ENCODE measurements at places on chromosomes 7 and 10.

- no peak for DNase-seq
Observed at GRCh38 chr7:94368371-94368791, 26.3 kb upstream of the COL1A2 start.

GRCh38 chr7:128871050-128871449 is 8.4 kb downstream of the ATP6V1F start:
- DNase-seq: no peak

- no peak for DNase-seq
Observed at GRCh38 chr10:96325719-96326373, 21.6 kb downstream of the DNTT start.

GRCh38 chr10:128814024-128814423 is 653.0 kb upstream of the MGMT start:
- DNase-seq: no peak

DNA sequence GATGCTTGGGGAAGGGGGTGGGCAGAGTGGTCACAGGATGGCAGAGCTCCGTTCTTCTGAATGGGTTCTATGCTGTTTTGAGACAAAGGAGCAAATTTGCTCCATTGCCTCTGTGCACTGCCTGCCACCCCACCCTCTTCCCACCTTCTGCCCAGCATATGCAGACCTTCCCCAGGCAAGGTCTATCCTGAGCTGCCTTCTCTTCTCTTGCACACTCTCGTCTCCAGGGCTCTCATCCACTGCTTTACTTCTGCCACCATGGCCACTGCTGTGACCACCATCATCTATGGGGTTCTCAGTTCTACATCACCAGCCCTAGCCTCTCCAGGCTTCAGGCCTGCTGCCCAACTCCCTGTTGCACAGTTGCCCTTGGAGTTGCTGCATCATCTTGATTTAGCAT is 230.4 kb downstream of the TMEM178B start:
- no peak for DNase-seq

- no peak for DNase-seq
Observed at GRCh38 chr7:20095436-20095835, 121.7 kb downstream of the MACC1 start.

DNA sequence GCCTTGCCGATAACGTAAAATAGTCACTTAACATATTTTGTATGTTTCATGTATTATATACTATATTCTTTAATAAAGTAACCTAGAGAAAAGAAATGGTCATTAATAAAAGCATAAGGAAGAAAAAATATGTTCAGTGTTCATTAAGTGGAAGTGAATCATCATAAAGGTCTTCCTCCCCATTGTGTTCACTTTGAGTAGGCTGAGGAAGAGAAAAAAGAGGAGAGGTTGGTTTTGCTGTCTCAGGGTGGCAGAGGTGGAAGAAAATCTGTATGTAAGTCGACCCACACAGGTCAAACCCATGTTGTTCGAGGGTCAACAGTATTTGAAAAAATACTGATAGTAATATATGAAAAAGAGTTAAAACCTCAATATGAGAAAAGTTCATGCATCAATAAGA is 90.3 kb downstream of the GLCCI1 start:
- no peak for DNase-seq

DNA sequence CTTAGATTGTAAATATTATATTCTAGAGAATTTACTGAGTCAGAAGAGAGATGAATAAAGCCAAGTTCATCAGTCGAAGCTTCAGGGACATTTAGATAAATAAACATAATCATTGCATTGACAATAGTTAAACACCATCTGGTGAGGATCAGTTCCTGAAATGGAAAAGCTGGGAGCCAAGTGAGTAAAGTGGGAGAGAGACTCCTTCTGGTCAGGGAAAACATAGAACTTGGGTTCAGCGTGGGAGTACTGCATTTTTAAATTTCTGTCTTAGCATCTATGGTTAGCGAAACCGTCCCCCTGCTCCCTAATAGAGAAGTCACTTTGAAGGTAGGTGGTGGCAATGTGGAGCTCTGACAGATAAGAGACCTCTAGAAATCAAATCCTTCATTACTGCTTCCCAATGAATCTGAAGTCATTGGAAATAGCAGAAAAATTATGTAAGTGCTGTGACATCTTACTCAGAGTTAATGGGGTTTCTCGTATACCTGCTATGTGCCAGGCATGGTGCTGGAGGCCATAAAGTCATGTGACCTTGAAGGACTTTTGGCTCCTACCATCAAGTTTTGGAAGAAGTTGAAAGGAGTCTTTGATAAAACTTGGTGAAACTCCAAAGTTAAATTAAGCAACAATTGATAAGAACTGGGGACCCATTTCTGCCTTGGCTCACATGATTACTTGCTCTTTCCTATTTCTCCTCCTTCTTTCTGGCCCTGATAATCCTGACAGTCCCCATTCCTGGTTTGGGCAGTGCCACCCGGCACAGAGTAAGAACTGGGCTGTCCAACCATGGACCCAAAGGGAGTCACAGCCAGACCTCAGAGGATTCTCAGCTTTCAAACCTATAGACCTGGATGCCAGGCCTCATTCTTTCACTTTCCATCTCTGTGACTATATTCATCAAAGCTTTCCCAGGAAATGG is 211.2 kb downstream of the C7orf25 start:
- no peak for DNase-seq

DNA sequence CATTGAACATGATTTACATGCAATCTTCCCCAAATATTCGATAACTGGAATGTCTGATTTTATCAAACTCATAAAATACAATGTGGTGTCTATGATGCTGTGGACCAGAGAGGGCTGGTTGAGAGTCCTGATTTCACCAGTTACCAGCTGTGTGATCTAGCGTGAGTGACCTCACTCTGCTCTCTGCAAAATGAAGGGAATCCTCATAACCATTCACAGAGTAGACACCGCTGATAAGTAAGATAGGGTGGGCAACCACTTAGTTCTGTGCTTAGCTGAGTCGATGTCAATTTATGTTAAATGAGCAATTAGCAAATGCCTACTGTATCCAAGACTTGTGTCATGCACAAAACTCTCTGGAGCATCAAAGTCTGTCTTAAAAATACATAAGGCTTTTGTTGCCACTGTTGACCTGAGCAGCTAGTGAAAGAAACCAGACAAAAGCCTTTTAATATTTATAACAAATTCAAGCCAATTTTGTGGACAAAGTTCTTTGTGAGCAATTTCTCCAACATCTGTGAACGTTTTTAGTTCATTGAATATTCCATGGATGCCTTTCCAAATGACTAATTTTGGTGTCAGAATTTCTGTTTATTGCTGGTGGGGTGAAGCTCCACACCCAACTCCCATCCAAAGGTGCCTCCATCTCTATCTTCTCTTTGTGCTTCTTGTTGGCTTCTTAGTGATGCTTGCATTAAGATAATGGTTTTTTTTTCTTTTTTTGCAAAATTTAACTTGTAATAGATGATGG is 314.2 kb downstream of the ADRA2A start:
- no peak for DNase-seq

DNA sequence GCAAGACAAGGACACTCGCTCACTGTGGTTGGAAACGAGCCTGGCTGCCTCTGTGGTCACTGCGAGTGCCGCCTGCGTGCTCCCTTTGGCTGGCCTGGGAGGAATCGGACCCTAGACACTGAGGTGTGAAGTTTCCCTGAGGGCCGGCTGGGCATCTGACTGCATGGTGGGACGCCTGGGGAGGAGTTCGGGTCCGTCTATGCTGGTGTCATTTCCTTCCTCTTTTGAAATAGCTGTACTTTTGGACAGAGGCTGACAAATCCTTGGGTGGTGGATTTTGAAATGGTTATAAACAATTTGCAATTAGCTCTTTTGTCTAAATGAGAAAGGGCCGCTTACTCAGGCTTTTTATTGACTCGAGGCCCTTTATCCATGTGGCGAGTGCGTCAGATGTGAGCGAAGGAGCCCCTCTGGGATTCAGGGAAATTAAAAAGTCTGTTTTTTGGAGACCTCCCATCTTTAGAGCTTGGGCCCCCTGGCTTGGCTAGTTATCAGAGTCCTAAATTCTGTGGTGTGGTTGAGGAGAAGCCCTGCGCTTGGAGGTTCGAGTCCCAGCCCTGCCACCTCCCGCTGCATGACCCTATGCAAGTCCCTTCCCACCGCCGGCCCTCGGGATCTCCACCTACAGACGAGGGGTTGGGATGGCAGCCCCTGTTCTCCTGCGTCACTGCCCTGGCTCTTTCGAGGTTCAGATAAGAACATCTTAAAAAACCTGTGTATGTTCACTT is 147.1 kb downstream of the RGS10 start:
- DNase-seq: peak; percentile 51

- DNase-seq: no peak
Observed at GRCh38 chr10:20954519-20954918, 57.4 kb upstream of the NEBL start.

DNA sequence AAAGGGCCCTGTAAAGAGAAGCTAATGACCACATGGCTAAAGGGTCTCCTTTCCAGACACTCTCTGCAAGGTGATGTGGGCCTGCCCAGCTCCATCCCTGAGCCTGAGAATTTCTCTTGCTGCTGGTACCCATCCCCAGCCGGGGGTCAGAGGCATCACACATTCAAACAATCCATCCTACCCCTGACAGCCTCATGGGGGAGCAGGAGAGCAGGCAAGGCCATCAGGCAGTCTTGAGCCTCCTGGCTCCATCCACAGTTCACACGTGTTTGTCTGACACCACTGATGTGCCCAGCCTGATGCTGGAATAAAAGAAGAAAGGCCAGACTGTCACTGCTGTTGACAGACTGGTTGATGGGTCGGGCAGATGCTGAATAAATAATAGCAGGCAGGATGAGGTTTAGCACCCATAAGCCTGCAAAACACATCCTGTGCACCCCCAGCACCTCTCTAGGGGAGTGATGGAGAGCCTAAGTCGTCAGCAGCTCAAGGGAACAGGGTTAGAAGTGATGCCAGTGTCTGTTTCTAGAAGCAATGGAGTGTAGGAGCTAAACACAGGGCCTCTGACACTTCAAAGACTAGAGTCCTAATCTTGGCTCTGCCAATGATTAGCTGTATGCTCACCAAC is 43.5 kb downstream of the TLL2 start:
- peak; percentile 63 for DNase-seq

DNA sequence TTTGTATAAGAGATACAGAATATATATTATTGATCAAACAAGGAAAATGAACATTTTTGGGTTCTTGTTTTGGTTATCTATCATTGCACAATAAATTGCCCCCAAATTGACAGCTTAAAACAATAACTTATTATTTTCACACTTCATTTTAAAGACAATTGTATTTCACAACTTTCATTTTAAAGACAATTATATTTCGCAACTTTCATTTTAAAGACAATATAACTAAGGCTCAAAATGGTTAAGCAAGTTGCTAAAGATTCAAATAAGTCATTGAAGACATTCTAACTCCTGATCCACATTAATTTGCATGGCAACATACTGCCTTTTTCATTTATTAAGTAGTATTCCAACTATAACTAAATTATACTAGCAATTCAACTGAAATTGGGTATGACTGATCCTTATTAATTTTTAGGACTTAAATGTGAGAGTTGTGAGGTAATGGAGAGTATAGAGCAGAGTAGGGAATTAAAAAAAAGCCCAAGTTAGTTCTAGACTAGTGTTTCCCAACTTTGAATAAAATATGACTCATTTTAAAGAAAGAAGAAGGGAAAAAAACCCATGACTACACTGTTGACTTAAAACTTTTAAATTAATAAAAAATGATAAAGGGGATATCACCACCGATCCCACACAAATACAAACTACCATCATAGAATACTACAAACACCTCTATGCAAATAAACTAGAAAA is 9.9 kb upstream of the STEAP2 start:
- DNase-seq: no peak

GRCh38 chr7:33459340-33459751 is 330.0 kb downstream of the BBS9 start:
- DNase-seq: peak; percentile 49

DNA sequence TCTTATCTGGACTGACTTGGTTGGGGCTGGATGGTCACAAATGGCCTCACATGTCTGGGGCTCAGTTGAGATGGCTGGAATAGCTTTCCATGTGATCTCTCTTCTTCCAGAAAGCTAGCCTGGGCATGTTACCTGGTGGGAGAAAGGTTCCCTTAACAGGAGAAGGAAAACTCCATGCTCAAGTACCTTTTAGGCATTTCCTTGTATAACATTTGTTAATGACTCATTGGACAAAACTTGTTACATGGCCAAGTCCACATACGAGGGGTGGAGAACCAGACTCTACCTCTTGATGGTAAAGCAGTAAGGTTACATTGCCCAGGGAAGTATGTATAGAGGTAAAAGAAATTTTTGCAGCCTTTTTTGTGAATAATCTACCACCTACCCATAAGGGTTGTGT is 826.4 kb downstream of the LRMDA start:
- DNase-seq: no peak

GRCh38 chr7:39536951-39537350 is 29.3 kb upstream of the YAE1 start:
- no peak for DNase-seq

GRCh38 chr10:32105782-32106382 is 49.7 kb upstream of the KIF5B start:
- no peak for DNase-seq

GRCh38 chr10:55820071-55820470 is 541.0 kb downstream of the ZWINT start:
- DNase-seq: no peak

DNA sequence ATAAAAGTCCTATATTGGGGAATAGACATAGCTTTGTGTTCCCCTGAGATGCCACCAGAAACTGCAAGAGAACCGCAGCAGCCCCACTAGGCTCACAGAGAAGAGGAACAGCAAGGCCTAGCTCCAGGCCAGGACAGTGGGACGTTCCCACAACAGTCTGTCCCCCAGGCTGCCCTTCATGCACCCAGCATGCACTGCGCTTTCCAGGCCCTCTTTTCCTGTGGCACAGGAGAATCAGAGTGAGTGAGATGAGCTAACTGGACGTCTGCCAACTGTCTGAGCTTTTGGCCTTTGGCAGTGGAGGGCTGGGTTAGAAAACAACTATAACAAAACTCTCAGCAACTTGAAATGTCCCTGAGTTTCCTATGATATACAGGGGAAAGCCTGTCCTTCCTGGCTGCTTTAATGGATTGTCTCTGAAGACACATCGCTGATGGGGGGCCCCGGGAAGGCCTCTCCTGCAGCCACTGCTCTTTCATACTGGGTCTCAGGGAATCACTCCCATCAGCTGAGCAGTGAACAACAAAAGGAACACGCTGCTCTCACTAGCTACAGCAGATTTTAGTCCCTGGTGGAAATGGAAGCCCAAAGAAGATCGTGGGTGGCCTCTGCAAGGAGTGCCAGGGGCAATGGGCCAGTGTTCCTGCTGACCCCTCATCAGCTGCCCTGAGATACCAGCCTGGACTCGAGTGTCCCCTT is 53.5 kb downstream of the PODXL start:
- peak; percentile 54 for DNase-seq

Data from hematopoietic multipotent progenitor cell treated with erythropoietin and hydrocortisone succinate and interleukin-3 and kit ligand, for 6 days (in vitro differentiated cells).